ENCODE measurements at places on chromosomes 2 and 18. TPM values are rescaled to one million over a fixed set of nuclear protein-coding genes. Genes with fewer than 3 reads are reported as not detected.

Gene PROM2
- total RNA-seq: 0.25 TPM

Gene SPP2
- not detected for total RNA-seq

Gene ADD2
- total RNA-seq: 0.37 TPM

Gene AGXT
- total RNA-seq: under 0.01 TPM

Gene ALK
- under 0.01 TPM for total RNA-seq

Gene CDK15
- 3.1 TPM for total RNA-seq

Gene ARHGAP28
- total RNA-seq: 5.9 TPM

Gene CD207
- not detected for total RNA-seq

All from uterine smooth muscle cell (primary cell).